Esophagus muscularis mucosa (tissue), 4 donors: ENCODE measurements at places on chromosomes 2 and 18. TPM values are rescaled to one million over a fixed set of nuclear protein-coding genes. Genes with fewer than 3 reads are reported as not detected.

DNA sequence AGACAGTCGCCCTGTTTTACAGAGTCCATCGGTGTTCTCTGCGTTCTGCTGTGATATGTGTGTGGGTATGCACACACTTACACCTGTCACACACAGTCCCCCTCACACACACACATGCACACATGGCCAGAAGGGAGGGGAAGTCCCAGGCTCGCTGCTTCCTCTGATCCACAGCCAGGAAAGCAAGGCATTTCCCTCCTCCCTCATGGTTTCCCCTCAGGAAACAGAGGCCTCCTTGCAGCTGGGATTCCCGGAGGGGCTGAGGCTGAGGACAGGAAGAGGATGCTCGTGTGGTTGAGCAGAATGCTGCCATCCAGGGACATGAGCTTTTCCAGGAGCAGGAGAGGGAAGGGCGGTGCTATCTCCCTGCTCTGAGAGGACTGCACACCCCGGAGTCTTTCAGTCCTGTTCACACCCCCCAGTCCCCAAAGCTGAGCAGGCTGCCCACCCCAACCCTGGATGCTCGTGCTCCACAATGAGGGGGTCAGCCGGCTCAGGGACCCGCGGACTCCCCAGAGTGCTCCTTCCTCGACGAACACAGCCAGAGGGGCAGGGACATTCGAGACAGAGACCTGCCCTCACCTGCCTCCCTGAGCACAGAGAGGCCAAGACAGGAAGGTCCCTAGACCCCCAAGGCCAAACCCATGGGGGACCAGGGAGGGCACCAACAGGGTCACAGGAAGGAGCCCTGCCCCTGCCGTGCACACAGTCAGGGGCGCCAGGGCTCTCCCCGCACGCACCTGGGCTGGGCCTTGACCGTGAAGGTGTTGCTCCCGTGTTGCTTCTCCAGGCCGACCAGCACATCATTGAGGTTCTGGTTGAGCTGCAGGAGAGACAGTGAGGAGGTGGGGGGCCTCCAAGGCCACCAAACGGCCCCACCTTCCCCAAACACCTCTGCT, 45.3 kb downstream of the BIN1 start:
- H3K27me3 ChIP-seq, result no peaks in the 10 kb centered on the region
- no peak overlapping the region for H3K27ac ChIP-seq
- H3K36me3 ChIP-seq, result peaks cover 41% of the 10 kb centered on the region
- no peak overlapping the region for H3K4me3 ChIP-seq

Gene SRD5A2
- not detected for total RNA-seq

DNA sequence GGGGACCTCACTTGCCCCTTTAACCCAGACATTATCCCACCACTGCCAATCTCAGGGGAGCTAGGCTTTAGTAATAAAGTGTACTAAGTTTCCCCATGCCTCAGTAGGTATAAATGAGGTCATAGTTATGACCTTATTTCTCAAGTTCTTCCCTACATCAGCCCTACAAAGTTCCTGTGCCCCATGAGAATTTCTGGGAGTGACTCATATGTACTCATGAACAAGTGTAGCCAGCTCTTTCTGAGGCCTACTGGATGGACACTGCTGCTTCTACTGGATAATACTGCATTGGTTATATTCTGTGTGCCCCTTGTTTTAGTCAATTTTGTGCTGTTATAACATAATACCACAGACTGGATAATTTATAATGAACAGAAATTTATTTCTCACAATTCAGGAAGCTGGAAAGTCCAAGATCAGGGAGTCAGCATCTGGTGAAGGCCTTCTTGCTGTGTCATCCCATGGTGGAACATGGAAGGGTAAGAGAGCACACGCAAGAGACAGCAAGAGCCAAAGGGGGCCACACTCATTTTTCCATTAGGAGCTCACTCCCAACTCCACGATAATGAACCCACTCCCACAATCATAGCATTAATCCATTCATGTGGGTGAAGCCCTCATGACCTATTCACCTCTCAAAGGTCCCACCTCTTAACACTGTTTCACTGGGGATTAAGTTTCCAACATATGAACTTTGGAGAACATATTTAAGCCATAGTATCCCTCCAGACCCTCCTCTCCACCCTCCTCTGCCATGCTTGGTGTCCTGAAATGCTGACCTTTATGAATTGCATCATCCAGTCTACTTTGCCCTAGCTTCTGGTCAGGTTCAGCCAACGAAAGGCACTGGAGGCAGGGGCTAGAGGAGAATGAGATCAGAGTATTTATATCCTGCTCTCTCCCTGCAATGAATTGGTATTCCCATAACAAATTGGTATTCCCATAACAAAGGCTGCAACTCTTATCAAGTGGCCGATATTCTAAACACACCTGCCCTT, 25.4 kb upstream of the ST3GAL5 start:
- no peaks in the 10 kb centered on the region for H3K36me3 ChIP-seq
- peaks cover 4% of the 10 kb centered on the region for H3K4me1 ChIP-seq
- no peak for DNase-seq
- no peaks in the 10 kb centered on the region for H3K27me3 ChIP-seq

Gene GTF3C2
- total RNA-seq, result 27.5 TPM

DNA sequence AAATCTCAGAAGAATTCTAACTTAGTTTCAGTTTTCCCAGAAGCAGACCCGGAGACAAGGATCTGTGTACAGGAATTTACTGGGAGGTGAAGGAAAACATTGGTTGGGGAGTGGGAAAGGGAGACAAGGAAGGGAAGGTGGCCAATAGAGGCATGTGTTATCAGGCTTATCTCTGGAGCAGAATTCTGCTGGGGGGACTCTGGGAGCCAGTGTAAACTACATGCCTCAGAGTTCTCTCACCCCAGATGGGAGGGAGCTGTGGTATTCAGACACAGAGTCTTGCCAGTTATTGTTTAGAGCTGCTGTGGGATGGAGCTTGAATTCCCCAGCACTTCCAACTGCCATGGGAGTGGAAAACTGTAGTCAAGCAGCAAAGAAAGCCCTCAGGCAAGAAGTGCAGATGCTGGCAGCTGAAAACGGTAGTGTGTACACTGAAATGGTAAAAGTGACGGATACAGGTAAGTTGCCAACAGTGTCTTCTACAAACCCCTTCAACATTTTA, 19.0 kb downstream of the DNPEP start:
- no peak for DNase-seq
- peaks cover 3% of the 10 kb centered on the region for H3K36me3 ChIP-seq
- H3K27ac ChIP-seq, result peak overlapping the region; percentile 54
- peaks cover 12% of the 10 kb centered on the region for H3K4me1 ChIP-seq
- no peak overlapping the region for H3K4me3 ChIP-seq

Gene COL3A1
- 272 TPM for total RNA-seq

GRCh38 chr2:12432985-12433625, 283.6 kb upstream of the TRIB2 start:
- no peak overlapping the region for H3K27ac ChIP-seq
- H3K4me3 ChIP-seq, result no peak overlapping the region
- no peaks in the 10 kb centered on the region for H3K27me3 ChIP-seq
- H3K36me3 ChIP-seq, result no peaks in the 10 kb centered on the region

Gene SERPINB10
- not detected for total RNA-seq

GRCh38 chr2:29223257-29223656, 108.0 kb downstream of the CLIP4 start:
- no peaks in the 10 kb centered on the region for H3K27me3 ChIP-seq
- no peak overlapping the region for H3K4me3 ChIP-seq
- H3K36me3 ChIP-seq, result no peaks in the 10 kb centered on the region
- no peak overlapping the region for H3K27ac ChIP-seq
- no peaks in the 10 kb centered on the region for H3K4me1 ChIP-seq

DNA sequence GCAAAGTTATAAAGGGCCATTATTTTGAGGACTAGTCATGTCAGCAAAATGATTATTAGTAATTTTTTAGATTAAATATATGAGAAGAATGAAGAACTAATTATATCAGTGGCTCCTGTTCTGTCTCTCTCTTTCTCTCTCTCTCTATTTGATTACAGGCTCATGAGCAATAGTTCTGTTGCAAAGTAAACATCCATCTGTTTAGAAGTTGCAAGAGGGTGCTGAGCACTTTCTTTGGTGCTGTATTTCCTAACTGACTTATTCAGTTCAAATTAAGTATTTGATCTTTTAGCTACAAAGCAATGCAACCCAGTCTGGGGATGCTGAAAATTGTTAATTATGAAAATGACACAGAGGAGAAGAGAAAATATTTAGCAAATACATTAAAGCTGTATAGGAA, 408.1 kb upstream of the UBE2E3 start:
- DNase-seq, result no peak

Gene APOB
- total RNA-seq, result 1.7 TPM

Gene TMEM127
- 42.8 TPM for total RNA-seq

DNA sequence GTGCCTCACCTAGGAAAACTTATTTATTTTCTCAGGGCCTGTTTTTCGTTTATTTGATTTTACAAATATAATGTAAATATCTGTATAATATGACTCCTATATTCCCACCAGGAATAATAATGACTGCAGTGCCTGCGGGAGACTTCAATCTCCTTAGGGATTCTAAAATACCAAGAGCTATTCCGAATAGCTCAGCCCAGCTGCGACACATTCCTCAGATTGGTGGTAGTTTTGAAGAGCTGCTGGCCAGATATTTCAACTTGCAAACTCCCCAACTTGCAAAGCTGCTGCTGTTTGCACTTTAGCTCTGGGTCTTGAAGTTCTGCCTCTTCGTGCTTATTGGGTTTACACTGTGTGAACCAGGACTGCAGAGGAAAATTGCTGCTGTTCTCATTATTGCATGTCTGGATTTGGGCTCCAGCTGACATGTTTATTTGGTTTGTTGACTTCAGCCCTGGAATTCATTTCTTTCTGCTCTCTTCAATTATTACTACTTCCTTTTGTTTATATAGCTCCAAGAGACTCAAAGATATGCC, 480.2 kb upstream of the CHST9 start:
- no peaks in the 10 kb centered on the region for H3K36me3 ChIP-seq
- no peaks in the 10 kb centered on the region for H3K27me3 ChIP-seq
- H3K4me1 ChIP-seq, result no peaks in the 10 kb centered on the region
- no peak overlapping the region for H3K27ac ChIP-seq
- H3K4me3 ChIP-seq, result no peak overlapping the region

- no peak for DNase-seq
- no peak overlapping the region for H3K4me3 ChIP-seq
- H3K36me3 ChIP-seq, result no peaks in the 10 kb centered on the region
- H3K27me3 ChIP-seq, result no peaks in the 10 kb centered on the region
- no peaks in the 10 kb centered on the region for H3K4me1 ChIP-seq
These were observed 11.1 kb upstream of the DGKD start for GRCh38 chr2:233343171-233343705.

DNA sequence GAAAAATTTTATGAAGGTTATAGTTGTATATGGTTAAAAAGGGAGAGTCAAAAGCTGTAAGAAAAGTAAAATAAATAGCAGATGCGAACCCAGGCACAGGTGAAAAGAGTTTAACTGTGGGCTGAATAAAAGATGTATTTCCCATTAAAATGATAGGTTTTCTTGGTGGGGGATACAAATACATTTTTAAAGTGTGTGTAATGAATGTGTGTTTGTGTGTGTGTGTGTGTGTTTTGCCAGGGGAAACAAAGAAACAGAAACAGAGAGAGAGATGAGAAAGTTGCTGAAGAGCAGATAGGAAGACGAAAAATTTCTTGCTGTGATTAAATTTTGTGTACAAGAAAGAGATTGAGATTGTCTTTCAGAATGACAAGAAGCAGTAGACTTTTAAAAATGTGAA, 12.1 kb downstream of the TFPI start:
- H3K4me3 ChIP-seq, result no peak overlapping the region
- peak overlapping the region; percentile 73 for H3K27ac ChIP-seq
- DNase-seq, result no peak
- H3K36me3 ChIP-seq, result no peaks in the 10 kb centered on the region
- H3K4me1 ChIP-seq, result peaks cover 14% of the 10 kb centered on the region

Gene FEV
- total RNA-seq, result not detected

- H3K27ac ChIP-seq, result no peak overlapping the region
- no peak overlapping the region for H3K4me3 ChIP-seq
- no peaks in the 10 kb centered on the region for H3K36me3 ChIP-seq
- H3K4me1 ChIP-seq, result peaks cover 13% of the 10 kb centered on the region
- H3K27me3 ChIP-seq, result no peaks in the 10 kb centered on the region
These were observed 30.5 kb upstream of the ITGA4 start for GRCh38 chr2:181426672-181427071.

DNA sequence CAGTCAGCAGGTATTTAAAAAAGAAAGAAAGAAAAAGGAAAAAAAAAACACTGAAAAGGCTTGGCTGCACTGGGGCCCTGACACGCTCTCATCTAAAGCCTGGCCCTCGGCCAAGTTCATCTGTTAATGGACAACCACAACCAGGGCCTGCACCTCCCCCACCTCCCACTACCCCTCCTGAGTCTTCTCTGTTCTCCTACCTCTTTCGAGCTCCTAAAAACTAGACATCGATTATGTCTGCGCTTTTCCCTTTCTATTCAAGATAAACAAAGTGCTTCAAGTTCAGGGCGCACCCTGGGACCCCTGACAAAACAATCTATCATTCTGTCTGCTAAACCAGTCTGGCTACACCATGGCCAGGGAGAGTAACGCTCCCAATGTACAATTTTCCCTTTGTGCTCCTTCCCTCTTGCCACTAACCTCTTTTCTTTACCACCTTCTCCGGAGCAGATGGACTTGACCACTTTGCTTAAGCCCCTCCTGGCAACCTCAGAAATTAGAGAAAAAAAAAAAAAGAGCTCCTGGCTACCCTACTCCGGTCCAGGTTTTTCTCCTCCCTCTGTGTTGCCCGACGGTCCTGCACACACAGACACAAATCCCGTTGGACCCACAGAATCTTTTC, 22.7 kb downstream of the BCL11A start:
- no peak overlapping the region for H3K27ac ChIP-seq
- no peaks in the 10 kb centered on the region for H3K27me3 ChIP-seq
- H3K4me1 ChIP-seq, result peaks cover 29% of the 10 kb centered on the region
- H3K4me3 ChIP-seq, result no peak overlapping the region

DNA sequence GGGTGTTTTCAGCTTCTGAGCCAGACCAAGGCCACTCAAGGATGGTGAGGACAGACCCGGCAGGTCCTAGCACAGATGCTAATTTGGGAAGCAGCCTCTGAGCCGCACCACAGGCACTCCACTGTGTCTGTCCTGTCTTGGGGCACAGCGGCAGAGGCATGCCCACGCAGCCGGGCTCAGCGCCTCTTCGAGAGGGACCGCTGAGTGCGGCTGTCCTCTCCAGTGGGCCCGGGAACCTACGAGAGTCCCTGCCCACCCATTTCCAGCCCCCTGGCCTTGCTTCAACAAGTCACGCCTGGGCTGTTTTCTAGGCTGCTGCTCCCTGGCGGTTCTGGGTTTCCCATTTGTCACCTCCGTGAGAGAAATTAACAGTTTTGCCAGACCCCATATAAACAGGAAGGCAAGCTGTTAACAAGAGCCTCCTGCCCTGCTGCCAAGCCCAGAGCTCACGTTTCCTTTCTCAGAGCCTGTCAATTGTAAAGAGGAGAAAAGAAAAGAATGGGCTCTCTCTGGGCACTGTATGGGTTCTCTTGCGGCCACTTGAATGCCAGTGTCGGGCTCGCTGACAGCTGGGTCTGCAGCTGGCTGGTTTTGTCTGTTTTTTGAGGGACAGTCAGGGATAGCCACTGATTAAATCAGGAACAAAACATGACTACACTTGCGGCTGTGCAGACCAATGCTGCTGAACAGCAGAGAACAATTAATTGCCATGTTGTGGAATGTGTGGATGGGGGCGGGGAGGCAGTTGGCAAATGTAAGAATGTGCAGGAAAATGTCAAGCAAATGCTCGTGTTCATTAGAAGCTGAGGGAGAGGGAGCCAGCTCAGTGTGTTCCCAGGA, 30.6 kb downstream of the TMEM17 start:
- peak overlapping the region; percentile 71 for H3K27ac ChIP-seq
- no peaks in the 10 kb centered on the region for H3K36me3 ChIP-seq
- peak; percentile 89 for DNase-seq
- no peaks in the 10 kb centered on the region for H3K27me3 ChIP-seq
- H3K4me1 ChIP-seq, result peaks cover 44% of the 10 kb centered on the region

Gene ZNF892
- 8.4 TPM for total RNA-seq

Gene BCL11A
- 5.0 TPM for total RNA-seq

- H3K27me3 ChIP-seq, result no peaks in the 10 kb centered on the region
- no peak overlapping the region for H3K27ac ChIP-seq
- no peak overlapping the region for H3K4me3 ChIP-seq
- H3K4me1 ChIP-seq, result peaks cover 14% of the 10 kb centered on the region
These were observed 44.0 kb downstream of the PDCL3 start for GRCh38 chr2:100606726-100607343.
